ENCODE measurements at places on chromosomes 12 and 14.

- no peak for DNase-seq
These were observed 14.9 kb upstream of the HSP90B1 start for GRCh38 chr12:103915306-103915705.

- DNase-seq = peak; percentile 17
These were observed 196.9 kb downstream of the ALG10 start for GRCh38 chr12:34219046-34219770.

GRCh38 chr14:104819361-104819781 is 18.5 kb downstream of the ZBTB42 start:
- no peak for DNase-seq

- no peak for DNase-seq
These were observed 13.4 kb downstream of the HHIPL1 start for GRCh38 chr14:99658218-99658845.

DNA sequence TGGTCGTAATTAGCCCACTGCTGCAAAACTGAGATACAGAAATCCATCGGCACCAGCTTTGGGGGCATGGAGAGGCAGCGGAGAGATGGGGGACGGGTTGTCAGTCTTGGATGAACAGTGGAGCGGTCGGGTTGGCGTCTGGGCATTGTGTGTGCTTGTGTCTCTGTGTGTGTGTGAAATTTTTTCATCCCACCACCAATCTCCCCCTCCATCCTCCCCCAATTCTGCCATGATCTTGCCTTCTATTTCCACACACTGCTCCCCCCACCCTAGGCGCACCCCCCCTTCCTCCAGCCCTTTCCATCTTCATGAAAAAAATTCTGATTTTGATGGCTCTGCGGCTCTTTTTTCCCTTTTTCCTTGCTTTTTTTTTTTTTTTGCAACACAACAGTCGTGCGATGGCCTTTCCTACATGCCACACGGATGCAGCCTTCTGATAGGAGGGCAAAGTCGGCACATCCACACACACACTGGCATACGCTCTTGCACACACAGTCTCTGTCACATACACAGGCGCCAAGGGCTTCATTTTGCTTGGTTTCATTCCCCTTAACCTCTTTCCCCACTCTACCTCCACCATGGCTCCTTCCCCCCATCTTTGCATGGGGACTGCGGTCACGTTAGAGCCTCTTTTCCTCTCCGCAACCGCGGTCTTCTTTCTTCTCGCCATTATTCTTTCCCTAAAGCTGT is 3.3 kb downstream of the NRXN3 start:
- DNase-seq = no peak

All from AG10803 (cell line).